ENCODE measurements at places on chromosomes 2 and 18.

GRCh38 chr18:59006461-59007067, 133.1 kb upstream of the SEC11C start:
- DNase-seq, result no peak

DNA sequence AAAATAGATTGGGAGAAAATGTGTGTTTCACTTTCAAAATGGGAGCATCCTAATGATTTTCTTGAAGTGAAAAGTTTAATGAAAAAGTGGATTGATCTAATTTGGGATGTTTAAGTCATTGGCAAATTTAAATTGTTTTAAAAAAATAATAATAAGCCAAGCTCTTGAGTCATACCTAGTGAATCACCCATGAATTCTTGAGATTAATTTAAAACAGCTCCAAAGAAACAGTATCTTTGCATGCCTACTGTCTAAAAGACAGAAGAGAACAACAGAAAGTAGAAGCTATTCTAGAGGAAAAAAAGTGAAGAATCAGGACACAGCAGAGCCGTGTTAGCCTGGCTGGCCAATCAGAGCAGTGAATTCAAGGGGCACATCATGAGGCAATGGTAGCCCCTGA, 7.7 kb downstream of the ACVR1C start:
- no peak for DNase-seq

GRCh38 chr18:44370861-44371260, 309.8 kb upstream of the SETBP1 start:
- DNase-seq, result no peak

- no peak for DNase-seq
Measured at GRCh38 chr2:165010556-165010955, 55.2 kb upstream of the SLC38A11 start.

GRCh38 chr2:237996021-237996593, 29.3 kb downstream of the UBE2F start:
- DNase-seq, result no peak

DNA sequence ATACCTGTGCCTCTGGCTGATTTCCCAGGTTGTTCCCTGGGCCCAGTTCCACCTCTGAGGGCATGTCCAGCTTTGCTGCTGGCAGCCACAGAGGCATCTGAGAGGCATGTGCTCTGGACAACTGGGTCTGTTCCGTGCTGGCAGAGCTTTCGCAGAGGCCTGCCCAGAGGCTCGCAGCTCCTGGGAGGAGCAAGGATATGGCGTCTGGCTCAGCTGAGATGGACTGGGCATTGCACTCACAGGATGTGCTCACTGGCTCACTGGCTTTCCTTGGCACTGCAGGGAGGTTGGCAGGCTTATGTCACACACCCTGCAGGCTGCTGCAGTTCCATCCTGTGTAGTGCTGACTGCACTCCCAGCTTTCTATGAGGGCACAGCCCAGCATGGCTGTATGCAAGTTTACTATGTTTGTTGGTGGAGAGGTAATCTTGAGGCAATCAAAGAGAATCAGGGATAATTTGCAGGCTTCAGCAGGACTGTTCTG, 172.3 kb downstream of the PRKCE start:
- no peak for DNase-seq

DNA sequence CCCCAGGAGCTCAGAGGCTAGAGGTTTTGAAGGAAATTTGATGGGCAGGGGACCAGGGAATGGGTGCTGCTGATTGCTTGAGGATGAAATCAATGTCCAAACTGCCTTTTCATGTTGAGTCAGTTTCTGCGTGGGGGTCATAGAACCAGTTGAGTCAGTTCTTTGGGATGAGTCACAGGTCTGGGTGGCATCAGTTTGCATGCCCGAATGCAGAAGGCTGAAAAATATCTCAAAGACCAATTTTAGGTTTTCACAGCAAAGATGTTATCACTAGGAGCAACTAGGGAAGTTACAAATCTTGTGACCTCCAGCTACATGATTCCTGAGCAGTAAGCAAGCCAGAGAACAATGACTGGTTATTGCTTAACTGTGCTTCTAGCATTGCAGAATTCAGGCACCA, 1135.1 kb upstream of the CRIM1 start:
- no peak for DNase-seq

DNA sequence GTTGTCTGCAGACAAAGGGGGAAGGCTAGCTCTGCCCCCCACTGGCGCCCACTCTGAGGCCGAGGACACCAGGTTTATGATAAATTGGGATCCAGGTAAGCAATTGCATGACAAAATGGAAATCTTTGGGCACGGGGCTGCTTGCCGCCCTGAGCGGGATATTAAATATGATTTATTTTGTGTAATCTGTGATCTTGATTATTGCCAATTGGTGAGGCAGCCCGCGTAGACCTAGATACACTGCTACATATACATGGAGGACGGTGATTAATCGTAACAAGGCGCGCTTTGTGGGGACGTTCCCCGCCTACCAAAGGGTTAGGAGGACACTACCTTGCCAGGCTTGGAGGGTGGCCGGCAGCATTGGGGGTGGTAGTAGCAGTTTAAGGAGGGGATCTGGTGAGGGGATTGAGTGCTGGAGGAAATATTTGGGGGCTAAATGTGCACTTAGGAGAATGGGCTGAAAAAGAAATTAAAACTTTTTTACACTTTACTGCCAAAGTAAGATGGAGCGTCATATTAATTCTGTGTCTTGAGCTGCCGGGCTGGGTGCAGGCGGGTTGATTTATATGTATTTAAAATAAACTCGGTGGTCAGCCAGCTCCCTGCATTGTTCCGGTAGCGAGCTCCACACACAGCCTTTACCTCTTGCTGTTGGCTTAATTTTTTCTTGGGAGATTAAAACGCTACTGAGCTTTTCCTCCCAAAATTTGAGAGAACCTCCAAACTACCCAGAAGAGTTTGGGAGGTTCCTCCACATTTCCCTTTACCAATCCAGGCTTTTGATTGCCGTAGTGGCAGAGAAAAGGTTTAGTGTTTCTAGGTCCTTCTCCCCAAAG, 4.1 kb downstream of the HOXD3 start:
- DNase-seq, result no peak

- no peak for DNase-seq
Measured at GRCh38 chr2:36060133-36060532, 295.4 kb upstream of the CRIM1 start.

GRCh38 chr2:196989496-196989895, 63.0 kb upstream of the PGAP1 start:
- no peak for DNase-seq

DNA sequence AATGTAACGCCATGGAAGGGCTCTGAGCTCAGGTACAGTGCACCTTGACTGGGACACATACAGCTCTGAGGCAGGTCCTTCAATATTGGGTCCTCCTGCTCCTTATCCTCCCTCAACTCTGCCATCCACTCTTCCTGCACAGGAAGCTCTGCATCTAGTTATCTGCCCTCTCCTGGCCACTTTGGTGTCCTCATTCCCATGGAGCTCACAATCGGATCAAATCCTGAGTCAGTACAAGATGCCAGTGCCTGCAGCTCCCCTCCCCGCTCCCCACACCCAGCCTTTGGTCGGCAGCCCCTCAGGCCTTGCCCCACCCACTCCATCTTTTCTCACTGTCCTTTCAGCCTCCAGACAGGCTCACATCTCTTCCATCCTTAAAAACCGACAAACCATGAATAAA, 58.0 kb downstream of the LRRFIP1 start:
- no peak for DNase-seq

DNA sequence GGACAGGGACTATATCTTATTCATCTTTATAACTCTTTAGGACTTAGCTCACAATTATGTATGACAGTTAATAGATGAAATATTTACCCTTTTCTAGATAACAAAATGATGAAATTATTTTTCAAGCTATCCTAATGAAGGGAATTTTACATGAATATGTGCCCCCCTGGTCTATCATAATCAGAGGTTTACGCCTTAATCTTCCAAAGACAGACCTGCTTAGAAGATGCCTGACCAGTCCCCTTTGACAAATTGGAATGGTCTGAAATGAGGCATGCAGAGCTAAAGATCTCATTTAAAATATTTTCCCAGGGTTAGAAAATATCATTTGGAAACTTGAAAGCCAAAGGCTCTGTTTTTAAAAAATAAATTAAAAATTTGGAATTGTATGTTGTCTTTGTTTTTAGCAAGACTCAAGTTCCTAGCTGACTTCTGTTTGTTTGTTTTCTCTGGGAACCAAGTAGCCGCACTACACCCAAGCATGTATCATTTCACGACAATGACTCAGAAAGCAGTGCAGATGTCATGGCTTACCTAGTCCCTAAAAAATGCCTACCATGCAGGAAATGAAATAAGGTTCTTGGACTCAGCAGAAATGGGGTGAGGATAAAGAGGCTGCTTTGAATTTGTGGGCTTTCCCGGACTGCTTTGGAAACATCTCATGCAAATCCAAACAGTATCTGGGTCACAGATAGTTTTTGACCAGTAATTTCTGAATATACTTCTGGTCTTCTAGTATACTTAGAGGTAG, 162.1 kb downstream of the ZEB2 start:
- DNase-seq, result peak; percentile 71

DNA sequence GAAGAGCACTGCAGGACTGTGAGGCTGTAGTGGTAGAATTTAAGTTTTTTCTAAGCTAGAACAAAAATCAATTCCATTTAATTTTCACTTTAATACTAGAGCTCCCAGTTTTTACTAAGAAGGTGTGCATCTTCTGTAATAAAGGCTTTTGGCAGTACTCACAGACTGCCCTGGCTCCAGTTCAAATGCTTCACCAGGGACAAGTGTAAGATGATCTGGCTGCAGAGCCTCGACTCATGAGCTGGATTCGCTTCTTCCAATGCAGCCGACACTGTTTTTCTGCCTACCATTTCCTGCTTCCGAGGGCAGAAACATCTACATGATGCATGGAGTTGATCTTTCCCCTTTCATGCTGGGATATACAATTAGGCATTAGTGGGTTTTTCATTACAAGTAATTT, 87.0 kb downstream of the FARSB start:
- no peak for DNase-seq

DNA sequence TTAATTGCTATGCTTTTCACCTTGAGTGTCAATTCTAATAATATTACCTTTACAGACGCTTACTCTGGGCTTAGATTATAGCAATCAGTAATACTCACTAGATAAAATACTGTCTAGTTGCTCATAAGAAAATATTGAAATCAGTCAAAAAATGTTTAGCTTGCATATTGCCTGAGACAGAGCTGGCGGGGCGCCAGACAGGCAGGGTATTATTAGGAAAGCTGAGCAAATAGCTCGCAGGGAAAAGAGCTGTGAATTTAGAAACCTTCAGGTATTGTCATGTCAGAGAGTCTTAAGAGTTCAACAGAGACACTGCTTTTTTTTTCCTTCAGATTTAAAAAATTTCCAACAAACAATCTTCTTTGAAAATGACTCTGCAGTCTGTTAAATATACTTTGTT, 118.4 kb downstream of the MEIS1 start:
- DNase-seq, result no peak

DNA sequence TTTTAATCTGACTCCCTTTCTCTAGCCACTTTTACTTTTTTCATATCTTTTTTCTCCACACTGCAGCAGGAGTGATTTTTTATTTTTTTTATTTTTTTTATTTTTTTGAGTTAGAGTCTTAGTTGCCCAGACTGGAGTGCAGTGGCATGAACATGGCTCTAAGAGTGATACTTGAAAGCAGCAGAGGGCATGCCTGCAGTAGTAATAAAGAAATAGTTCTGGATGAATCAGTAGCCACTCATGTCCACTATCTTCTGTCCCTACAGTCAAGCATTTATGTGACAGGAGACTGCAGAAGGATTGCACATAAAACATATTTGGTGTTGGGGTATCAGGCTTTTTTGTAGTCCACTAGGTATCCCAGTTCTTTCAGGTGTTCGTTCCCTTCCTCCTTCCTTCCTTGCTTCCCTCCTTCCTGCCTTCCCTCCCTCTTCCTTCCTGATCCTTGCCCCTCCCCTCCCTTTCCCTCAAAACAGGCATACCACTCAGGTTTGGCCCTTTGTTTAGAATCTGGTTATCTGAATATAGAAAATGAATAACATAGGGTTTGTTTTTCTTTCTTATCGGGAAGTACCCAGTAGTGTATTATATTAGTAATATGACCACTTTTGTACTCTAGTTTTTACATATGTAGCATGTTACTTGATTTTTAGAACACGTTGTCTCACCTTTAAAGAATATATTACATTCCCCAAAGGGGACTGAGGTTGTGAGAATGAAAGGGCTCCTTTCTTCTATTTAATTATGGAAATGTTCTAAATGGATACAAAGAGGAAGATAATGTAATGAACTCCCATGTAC, 23.5 kb downstream of the MIB1 start:
- no peak for DNase-seq

GRCh38 chr2:125822746-125823145, 833.2 kb upstream of the GYPC start:
- no peak for DNase-seq

DNA sequence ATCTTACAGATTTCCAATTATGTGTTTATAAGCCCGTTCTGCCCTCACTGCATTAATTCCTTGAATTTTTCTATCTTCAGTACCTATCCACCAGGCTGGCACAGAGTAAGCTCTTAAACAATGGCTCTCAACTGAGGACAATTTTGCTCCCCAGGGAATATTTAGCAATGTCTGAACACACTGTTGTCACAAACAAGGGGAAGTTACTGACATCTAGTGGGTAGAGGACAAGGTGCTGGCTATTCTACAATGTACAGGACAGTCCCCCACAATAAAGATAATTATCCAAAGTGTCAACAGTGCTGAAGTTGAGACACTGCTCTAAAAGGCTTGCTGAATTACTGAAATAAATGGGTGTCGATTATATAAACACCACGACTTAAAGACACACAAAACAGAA, 5.0 kb downstream of the NDUFS1 start:
- DNase-seq, result no peak

GRCh38 chr18:61850756-61851155, 42.1 kb downstream of the RNF152 start:
- no peak for DNase-seq

DNA sequence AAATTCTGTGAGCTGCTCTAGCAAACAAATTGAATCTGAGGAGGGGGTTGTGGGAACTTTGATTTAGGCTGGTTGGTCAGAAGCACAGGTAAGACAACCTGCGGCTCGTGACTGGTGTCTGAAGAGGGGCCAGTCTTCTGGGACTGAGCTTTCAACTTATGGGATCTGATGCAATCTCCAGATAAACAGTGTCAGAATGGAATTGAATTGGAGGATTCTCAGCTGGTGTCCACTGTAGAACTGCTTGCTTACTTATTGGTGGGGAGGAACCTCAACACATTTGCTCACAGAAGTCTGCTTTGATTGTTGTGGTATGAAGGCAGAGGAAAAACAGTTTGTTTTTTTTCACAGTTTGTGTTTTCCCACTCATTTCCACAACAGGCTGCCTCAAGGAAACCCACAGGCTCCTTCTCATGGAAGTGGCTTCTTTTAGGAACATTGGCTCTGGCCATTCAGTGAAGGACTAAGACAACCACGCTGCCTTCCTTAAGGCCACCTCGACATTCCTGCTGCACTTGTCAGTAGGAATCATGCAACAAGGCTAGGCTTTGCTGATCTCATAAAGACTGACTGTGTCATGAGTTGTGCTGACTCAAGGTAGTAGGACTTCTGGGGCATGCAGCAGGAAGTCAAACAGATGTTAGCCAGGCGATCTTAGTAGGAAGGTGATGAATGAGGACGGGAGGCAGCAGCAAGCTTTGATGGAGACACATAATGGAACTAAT, 104.7 kb downstream of the TSN start:
- DNase-seq, result no peak

- no peak for DNase-seq
Measured at GRCh38 chr18:49655266-49656072, 93.6 kb downstream of the LIPG start.

- no peak for DNase-seq
Measured at GRCh38 chr2:189231719-189232323, 52.3 kb upstream of the COL5A2 start.

GRCh38 chr2:143524559-143525401, 395.6 kb downstream of the ARHGAP15 start:
- DNase-seq, result no peak

Data from natural killer cell treated with Interleukin-12 subunit alpha and Interleukin-12 subunit beta and Interleukin-15 and Interleukin-18, amount 100 ng/mL, for 72 hours (primary cell).